Esophagus mucosa (tissue), 1 donor: ENCODE measurements at places on chromosomes 12 and 14. TPM values are rescaled to one million over a fixed set of nuclear protein-coding genes. Genes with fewer than 3 reads are reported as not detected.

Gene INHBC
- total RNA-seq = not detected

Gene SLC4A8
- total RNA-seq = 0.20 TPM

DNA sequence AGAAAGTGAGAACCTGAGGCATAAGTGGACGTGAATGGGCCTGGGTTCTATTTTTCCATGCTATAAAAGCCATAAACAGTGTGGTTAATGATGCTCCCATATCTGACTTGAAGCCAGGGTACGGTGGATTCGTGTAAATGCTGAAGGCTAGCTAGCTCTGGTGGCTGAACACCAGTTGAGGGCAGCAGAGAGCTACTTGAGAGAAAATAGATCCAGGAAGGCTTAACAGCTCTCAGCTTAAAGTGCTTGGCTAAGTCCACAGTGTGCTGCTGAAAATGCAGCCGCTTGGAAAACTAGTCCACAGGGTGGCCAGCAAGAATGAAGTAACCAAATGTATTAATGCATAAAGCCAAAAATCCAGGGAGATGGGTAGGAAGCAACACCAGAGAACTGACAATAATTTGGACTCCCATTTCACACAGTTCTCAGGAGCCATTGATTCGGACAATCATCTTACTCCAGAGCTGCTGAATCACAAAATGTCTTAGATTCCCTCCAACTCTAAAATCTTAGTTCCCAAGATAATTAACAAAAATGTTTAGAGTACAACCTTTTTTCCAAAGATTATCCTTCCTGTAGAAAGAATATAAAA, 15.0 kb upstream of the FOXG1 start:
- peak; percentile 59 for ATAC-seq

- ATAC-seq = peak; percentile 71
These were observed 92.1 kb downstream of the LRRC74A start for GRCh38 chr14:76918256-76918781.

GRCh38 chr14:105398044-105398725, at the start of gene TEX22:
Gene TEX22 (plus strand): TSS chr14:105398538. CDS start chr14:105399341, 803 bp downstream.
- ATAC-seq = peak; percentile 83

DNA sequence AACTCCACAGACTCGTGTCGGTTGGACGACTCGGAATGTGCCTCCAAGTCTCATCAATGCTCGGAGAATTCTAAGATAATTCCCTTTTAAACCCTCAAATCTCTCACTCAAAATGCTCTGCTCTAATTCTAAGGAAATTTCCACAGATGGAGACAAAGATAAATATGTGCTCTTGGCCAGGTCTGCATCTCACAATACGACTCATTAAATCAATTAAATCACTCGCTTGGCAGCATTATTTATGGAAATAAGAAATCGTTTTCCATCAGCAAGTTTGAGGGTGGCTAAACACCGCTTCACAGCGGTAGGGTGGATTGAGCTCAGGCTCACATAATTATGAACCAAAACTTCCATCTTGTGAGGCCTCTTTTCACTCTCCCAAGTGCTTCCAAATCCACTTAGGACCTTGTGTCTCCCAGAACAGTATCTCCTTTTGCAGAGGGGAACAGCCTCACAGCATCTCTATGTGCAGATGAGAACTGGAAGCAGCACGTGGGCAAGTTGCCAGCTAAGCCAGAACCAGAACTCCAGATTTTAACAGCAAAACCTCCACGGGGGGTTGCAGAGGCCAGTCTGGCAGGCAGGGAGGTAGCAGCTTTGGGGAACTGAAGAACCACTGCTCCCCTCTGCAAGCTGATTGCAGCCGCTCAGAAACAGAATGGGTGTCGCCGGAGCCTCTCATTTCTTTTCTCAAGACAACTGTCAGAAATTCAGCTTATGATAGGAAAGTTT, 43.8 kb downstream of the RIMBP2 start:
- no peak for ATAC-seq
